Mesenteric fat pad (tissue), 1 donor: ENCODE measurements at places on chromosomes 5 and 9.

- DNase-seq, result no peak
Observed at GRCh38 chr9:90432951-90433350, 209.7 kb downstream of the DIRAS2 start.

- DNase-seq, result no peak
Observed at GRCh38 chr5:82674671-82675070, 396.5 kb upstream of the RPS23 start.

DNA sequence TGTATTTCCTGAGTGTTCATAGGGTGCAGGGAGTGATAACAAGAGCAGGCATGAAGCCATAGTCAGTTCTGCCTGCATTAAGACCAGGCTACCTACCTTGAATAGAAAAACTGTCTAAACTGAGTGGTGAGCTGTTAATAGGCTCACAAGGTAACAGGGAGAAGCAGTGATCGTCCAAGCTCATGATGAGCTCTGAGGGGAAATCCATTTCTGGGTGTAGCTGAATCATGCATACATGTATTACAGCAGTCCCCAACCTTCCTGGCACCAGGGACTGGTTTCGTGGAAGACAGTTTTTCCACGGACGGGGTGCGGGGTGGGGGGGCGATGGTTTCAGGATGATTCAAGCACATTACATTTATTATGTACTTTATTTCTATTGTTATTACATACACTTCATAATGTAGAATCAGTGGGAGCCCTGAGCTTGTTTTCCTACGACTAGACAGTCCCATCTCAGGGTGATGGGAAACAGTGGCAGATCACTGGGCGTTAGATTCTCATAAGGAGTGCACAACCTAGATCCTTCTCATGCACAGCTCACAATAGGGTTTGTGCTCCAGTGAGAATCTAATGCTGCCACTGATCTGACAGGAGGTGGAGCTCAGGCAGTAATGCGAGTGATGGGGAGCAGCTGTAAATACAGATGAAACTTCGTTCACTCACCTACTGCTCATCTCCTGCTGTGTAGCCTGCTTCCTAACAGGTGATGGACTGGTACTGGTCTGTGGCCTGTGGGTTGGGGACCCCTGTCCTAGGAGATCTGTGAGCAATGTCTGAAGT is 100.0 kb upstream of the IL6ST start:
- DNase-seq, result no peak

GRCh38 chr5:151315998-151316597 is 12.5 kb upstream of the SLC36A3 start:
- no peak for DNase-seq

GRCh38 chr5:38923661-38924451 is 78.0 kb downstream of the OSMR start:
- DNase-seq, result no peak

- no peak for DNase-seq
Observed at GRCh38 chr9:107620236-107620635, 130.7 kb upstream of the KLF4 start.

DNA sequence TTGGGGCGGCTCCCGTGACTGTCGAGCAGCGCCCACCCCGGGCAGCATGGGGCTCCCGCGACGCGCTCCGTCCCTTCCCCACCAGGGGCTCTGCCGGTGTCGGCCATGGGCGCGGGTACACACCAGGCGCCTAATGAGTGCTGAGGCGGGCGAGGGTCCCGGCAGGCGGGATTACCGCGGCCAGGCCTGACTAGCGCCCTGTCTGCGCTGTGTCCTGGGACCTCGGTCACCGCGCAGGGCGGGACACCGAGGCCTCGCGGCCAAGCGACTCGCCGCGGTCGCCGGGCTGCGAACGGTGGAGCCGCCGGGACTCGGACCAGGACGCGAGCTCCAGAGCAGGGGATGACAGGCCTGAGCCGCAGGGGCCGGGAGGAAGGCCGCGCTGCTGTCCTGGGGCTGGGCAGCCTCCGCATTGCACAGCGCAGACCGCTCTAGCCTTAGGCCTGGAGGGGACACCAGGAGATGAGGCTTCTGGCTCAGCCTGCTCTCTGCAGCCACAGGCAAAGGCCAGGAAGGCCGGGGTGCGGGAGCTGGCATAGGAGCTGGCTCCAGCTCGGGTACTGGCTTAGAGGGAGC is 14.1 kb downstream of the LCN10 start:
- no peak for DNase-seq

DNA sequence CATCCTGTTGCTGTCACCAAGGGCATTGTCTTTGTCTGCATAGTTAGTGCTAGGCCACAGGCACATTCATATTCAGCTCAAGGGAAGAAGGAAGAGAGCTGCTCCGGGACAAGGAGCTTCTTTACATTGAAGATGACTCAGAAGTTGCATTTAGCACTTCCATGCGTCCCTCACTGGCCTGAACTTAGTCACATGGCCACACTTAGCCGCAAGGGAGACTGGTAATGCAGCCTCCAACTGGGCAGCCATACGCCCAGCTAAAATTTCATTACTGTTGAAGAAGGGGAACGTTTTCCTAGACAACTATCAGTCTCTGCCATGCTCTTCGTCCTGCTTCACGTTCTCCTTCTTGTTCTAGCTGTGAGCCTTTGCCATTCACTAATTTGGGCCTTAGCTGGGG is 20.0 kb downstream of the ACTL7B start:
- no peak for DNase-seq

DNA sequence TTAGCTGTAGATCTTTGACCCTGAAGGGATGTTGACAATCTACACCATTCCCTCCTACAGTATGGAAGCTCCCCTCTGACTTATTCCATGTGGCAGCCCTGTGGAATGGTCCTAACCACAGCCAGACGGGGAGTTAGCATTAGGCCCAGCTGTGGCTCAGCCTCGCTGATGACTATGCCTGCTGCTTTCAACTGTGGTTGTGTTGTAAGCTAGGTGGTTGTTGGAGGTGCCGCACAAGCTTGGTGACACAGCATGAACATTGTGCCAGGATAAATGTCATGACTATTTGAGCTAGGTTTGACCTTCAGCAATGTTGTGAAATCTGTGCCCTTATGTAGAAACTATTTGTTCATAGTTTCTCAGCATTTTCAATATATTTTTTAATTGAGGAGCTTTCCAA is 40.6 kb downstream of the SGCD start:
- DNase-seq, result no peak

DNA sequence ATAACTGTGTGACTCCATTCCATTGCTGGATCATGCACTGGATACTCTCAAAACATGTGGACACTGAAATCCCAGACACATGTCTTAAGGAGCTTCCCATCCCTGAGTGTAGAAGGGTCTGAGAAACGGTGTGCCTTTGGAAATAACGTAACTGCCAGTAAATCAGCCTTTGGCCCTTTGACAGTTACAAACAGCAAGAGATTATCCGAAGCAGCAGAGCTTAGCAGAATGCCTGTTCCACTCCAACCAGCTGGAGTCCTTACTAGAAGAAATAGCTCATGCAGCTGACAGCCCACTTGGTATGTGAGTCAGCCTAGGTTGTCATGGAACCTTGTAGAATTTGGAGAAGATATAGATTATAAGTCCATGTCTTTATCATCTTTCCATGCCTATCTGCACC is 7.0 kb downstream of the TMEM252 start:
- DNase-seq, result no peak

DNA sequence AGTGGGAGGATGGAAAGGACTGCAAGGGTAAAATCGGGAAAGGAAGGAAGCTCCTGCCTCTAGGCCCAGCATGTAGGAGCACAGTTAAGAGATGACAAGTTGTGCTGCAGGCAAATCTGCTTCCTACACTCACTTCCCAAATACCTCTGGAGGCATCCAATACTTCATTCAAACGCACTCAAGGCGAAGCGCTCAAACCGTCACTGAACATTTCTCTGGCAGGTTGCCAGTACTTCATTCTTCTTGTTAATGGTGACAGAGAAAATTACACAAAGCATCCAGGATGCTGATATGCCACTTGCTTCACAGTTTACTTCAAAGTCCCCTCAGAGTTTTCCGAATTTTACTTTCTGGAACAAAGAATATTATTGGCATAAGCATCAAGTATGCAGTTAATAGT is 59.8 kb downstream of the NREP start:
- DNase-seq, result no peak

DNA sequence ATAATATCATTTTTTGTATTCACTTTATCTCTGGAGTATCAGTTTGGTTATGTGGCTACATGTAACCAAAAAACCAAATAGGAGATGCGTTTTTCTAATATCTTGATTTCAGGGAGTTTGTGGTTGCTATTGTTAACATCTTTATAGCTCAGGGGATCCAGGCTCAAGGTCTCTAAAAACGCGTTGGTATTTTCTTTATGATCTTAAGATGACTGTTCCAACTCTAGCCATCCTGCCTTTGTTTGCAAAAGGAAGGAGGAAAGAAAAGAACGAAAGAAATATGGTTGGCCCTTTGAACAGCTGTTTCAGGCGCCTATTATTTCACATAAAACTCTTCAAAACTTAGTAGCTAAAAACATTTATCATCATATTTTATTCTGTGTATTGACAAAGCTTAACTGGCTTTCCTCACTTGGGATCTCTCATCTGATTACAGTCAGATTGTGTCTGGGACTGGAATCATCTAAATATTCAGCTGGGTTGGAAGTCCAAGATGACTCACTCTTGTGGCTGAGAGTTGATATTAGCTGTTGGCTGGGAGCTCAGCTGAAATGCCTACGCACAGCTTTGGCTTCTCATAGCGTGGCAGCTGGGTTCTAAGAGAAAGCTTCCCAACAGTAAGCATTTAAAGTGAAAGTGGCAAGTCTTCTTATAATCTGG is 60.1 kb downstream of the FAM174A start:
- DNase-seq, result no peak

DNA sequence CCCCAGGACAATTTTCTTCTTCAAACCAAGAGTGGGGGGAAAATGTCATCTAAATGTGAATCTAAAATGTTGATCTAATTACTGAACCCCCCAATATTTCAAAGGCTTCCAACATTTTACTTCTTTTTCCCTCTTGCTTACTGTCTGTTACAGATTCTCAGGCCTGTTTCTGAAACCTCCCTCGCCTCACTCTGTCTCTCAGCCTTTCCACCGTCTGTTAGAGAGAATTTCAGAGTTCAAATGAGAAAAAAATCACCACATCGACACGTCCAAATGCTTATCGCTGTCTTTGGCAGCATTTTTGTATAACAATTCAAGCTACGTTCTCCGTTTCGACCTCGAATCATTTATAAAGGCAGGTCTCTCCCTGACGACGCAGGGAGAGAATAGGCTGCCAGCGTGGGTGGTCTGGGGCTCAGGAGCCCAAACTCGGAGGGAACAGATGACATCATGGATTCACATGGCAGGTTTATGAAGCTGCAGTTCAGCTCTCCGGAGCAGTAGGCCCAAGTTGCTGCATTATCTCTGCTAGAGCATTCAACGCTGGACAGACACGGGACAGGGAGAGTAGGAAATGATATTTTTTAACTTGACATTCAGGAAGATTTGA is 139.8 kb downstream of the GAS1 start:
- no peak for DNase-seq

DNA sequence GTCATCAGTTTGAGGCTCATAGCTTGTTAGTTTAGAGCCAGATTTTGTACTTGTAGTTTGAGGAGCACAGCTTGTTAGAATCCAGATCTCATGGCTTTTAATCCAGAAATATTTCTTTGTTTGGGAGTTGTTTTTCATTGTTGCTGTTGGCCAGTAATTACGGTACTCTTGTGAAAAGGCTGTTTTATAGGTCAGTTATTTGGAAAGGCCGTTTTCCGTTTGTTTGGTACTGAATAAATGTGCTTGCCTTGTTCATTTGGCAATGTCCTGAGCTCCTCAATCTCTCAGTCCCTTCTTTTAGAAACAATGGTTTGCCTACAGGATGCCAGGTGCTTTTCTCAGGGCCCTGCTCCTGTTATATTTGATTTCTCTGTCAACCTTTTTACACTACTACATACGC is 4.5 kb upstream of the MOB3B start:
- DNase-seq, result no peak

DNA sequence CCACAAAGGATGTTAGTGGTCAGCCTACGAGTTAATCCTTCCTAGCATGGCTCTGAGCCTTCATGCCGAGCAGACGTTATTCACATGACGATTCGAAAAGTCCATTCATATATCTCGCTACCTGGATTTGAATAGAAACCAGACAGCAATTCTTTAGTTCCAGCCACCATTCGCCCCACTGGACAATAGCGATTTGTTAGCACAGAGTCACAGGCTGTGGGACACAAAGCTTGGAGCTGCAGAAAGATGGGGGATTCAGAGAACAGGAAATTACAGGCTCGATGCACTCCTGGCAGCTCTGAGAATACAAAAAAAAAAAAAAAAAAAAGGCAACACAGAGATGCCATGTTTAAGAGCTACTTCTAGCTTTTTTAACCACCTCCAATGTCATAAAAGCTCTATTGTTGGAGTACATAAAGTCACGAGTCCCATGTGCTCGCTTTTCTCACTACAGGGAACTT is 110.7 kb downstream of the NR6A1 start:
- no peak for DNase-seq

DNA sequence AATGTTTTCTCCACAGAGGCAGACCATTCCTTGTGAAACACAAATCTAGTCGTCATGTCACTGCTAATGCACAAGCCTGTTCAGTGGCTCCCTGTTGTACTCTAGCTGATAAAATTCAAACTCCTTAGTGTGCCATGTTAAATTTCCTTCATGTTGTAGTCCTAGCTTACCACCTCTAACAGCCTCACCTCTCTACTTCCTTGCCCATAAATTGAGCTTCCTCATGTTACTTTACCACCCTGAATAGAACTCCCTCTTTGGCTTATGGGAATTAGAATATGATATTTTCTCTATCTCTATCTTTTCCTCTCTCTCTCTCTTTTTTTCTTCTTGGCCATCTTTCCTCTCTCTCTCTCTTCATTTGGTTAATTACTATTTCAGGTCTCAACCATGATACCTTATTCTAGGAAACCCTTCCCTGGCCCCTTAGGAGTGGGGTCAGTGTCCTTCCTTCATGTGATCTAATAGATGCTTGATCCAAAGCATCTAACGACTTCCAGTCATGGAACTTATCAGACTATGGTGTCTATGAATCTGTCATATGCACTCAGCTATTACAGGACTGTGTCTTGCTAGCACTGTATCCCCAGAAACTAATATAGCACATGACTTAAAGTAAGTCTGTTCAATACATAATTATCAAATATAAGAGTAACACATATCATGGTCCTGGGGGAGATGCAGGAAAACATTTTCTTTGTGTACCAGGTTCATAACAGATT is 31.5 kb upstream of the ALDH1A1 start:
- DNase-seq, result no peak

- DNase-seq, result peak; percentile 68
Observed at GRCh38 chr5:135341016-135341666, 57.9 kb downstream of the MACROH2A1 start.

- DNase-seq, result no peak
Observed at GRCh38 chr9:129434187-129434586, 186.7 kb downstream of the C9orf50 start.

GRCh38 chr5:44365345-44365744 is 23.9 kb downstream of the FGF10 start:
- DNase-seq, result no peak
